ENCODE measurements at places on chromosomes 16 and 17. TPM values are rescaled to one million over a fixed set of nuclear protein-coding genes. Genes with fewer than 3 reads are reported as not detected.

DNA sequence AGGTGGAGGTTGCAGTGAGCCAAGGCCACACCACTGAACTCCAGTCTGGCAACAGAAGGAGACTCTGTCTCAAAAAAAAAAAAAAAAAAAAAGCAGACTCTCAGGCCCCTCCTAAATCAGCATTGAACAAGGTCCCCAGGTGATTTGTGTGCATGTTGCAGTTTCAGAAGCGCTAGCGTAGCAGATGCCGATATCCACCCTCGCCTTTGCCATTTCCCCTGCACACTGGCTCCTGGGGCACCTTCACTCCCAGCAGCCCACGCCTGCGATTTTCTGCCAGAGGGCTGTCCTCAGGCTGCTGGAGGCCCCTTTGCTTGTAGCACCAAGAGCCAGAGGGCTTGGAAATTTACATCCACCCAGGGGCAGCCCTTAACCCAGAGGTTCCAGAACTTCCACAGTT lies 95.6 kb downstream of the WSCD1 start:
- DNase-seq = no peak

DNA sequence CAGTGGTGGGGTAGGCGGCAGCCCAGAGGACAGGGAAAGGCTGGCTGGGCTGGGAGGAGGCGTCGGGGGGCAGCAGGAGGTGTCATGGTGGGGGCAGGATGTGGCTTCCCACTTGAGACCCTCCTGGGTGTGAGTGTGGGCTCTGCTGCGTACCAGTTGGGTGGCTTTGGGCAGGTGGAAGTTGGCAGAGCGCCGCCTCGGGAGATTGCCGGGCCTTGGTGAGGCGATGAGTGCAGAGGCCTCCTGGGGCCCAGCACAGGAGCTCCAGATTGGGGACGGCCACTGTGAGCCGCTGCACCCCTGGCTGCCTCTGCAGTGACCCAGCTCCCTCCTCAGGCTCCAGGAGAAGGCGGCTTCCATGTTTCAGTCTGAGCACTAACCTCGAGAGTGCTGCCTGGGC lies 13.8 kb downstream of the GPT2 start:
- no peak for DNase-seq

GRCh38 chr16:70349783-70350182 lies 3.1 kb downstream of the DDX19A start:
- no peak for DNase-seq

DNA sequence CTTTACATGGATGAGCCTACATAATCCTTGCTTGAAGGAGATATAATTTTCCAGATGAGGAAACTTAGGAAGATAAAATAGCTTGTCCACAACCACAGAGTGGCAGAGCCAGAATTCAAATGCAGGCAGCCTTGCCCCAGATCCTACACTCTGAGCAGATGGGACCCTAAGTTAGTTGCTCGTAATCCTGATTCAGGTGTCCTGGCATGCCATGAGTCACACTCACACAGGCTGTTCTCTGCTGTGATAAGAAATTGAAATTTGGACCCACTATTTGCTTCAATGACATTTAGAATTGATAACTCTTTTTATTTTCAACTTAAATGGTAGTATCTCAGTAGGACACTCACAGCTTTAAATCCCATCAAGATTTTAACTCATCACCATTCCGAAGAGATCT lies 150.7 kb upstream of the CACNG5 start:
- DNase-seq = no peak

- no peak for DNase-seq
Measured at GRCh38 chr17:82439194-82439828, 11.2 kb downstream of the CYBC1 start.

GRCh38 chr16:79602628-79603014 lies 2.1 kb upstream of the MAF start:
- no peak for DNase-seq

- no peak for DNase-seq
Measured at GRCh38 chr16:830871-831570, 30.5 kb upstream of the GNG13 start.

- no peak for DNase-seq
Measured at GRCh38 chr16:29182501-29182900, 197.6 kb downstream of the LAT start.

DNA sequence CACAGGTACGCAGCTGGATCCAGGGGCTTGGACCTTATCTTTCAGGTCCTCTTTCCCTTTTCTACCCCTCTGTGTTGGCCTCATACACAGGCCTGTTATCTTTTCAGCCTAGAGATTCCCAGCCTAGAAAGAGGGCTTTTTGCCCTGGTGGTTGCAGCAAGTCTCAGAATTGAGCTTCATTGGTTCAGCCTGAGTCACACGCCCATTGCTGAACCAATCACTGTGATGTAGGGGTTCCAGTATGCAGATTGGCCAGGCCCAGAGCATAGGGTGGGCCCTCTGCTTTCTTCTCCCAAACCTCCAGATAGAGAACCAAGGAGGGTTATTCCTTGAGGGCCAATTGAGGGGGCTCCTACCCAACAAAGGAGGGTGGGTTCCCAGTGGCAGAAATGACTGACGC lies 32.8 kb downstream of the GPT2 start:
- DNase-seq = no peak

GRCh38 chr16:73143576-73144422 lies 95.9 kb upstream of the ZFHX3 start:
- DNase-seq = peak; percentile 52

DNA sequence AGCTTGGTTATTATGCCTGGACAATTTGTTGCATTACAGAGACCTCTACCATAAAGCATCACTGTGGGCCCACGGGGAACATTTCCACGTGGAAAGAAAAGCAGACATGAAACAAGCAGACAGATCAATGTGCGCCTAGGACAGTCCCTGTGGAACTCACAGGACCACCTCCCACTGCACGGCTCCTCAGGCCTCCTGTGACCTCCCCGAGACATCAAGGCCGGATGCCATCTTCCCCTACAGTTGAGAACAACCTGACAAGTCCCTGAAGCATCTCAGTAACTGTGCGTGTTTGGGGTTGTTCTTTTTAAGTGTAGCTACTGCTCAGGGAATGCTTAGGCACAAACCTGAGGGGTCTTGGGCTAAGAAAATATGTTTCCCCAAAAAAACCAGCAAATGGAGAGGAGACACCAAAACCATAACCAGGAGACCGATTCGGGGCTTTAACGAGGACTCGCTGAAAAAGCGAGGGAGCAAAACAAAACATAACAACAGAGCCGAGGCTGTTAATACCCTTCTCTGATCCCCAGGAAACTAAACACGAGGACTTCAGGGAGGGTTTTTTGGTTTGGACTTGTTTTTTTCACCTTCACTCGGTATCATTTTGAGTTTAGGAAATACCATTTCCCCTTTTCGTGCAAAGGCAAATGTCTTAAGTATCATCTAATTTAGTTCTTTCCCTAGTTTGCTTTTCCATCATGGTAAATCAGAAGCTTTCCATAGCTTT lies 87.1 kb downstream of the CYTH1 start:
- no peak for DNase-seq

- peak; percentile 23 for DNase-seq
Measured at GRCh38 chr16:50509521-50510341, 38.5 kb upstream of the NKD1 start.

DNA sequence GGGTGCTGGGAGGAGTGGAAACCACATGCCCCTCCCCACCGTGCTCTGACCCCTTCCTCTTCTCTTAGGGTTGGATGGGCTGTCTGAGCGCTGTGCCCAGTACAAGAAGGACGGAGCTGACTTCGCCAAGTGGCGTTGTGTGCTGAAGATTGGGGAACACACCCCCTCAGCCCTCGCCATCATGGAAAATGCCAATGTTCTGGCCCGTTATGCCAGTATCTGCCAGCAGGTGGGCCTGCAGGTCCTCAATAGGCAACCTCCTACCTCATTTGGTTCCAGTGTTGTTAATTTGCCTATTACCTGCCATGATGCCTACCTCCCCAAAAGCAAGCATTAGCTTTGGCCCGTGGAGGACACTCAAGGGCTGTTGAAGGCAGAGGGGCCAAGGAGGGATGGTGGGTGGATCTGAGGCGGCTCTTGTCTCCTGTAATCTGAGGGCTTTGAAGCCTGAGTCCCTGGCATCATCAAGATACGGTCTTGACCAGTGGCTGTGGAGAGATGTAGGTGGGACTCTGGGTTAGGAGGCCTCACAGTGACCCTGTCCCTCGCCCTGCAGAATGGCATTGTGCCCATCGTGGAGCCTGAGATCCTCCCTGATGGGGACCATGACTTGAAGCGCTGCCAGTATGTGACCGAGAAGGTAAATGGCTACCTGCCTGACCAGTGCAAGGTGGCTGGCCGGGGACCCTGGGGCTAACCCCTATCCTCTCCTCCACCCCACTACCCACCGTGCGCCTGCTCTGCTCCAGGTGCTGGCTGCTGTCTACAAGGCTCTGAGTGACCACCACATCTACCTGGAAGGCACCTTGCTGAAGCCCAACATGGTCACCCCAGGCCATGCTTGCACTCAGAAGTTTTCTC lies 3.4 kb downstream of the ALDOA start:
- DNase-seq = peak; percentile 42

TOP2A gene
- total RNA-seq = 39.9 TPM

CCT6B gene
- total RNA-seq = 2.3 TPM

KRT32 gene
- not detected for total RNA-seq

LPO gene
- total RNA-seq = not detected

ABCC12 gene
- not detected for total RNA-seq

DHODH gene
- total RNA-seq = 3.5 TPM

KRTAP4-1 gene
- total RNA-seq = not detected

MPP3 gene
- 8.7 TPM for total RNA-seq
